BJ (cell line): ENCODE measurements at places on chromosomes 1 and 21.
A peak's percentile ranks its signal among the peaks of the same experiment; 100 is the strongest.

GRCh38 chr1:224506141-224506814, 71.7 kb upstream of the WDR26 start:
- no peak for DNase-seq

DNA sequence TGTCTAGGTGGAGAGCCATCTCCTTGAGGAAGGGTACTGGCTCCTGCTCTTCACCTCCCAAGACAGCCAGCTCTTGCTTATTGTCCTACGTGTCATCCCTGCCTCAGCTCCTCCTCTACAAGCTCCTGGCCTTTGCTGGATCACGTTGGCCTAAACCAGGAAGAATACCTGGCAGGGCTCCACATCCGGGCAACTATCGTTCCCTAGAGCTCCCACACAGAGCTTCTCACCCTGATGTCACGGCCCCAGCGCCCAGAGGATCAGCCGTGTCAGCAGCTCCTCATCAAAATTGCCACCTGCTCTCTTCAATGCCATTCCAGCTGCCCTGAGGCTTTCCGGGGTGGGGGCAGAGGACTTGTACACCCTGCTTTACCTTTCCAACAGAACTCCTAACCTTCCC, 1.9 kb upstream of the TPM3 start:
- no peak for DNase-seq

DNA sequence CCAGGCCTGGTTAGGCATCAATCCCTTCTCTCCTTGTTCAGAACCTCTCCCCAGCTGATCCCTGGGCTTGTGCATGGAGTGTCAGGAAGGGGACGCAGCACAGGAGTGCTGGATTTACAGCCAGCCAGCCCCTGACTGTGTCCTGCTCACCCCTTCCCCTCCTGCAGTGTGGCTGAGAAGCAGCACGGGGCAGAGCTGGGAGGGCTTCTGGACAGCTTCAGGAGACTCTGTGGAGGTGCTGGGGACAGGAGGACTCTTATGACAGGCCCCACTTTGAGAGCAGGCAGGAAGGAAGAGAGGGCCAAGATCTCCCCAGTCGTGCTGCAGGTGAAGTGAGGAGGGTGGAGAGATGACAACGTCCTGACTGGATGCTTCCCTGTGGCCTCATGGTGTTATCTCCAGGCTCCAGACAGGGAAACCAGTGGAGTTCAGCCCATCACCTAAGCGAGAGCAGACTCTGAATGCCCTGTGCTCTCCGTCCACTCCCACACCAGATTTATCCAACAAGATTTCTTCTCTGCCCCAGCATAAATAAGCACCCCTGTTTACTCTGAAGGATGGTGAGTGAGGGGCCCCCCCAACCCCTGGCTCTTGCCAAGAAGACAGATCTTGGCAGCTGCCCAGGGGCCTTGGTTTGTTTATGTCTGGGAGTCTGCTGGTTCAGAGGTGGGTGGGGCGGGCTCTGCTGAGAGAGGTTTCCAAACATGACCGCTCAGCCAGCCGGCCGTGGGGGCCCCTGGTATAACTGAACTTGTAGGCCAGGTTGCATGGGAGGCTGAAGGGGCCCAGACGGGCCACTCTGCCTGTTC, 21.3 kb downstream of the TMCC2 start:
- no peak for DNase-seq

DNA sequence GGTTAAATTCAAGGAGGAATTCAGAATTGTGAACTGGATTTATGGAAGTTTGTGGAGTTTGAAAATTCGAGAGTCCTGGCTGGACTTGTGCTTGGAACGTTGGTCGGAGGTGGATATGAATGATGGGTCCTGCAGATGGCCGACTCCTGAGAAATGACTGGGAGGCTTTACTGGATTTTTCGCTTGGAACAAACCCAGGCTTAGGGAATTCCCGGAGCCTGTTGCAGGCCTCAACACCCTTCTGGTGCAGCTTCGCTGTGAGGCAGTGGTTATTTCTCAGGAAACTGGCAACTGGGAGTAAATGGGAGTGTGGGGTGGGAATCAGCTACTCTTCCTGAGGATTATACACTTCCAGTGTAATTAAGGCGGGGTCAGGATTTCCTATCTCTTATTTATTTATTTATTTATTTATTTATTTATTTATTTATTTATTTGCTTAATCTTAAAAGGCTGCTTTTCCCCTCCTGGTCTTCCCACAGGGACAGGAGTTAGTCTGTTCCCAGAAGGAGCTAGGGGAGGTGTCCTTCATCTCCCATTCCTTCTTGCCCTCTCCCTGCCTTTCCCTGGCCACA, 21.1 kb downstream of the MAPKAPK2 start:
- no peak for DNase-seq

GRCh38 chr1:206586501-206587445, 25.5 kb downstream of the EIF2D start:
- no peak for DNase-seq

- no peak for DNase-seq
Observed at GRCh38 chr1:23924601-23925000, 11.4 kb upstream of the CNR2 start.

- no peak for DNase-seq
Observed at GRCh38 chr1:32652244-32652962, 1.4 kb downstream of the RBBP4 start.

DNA sequence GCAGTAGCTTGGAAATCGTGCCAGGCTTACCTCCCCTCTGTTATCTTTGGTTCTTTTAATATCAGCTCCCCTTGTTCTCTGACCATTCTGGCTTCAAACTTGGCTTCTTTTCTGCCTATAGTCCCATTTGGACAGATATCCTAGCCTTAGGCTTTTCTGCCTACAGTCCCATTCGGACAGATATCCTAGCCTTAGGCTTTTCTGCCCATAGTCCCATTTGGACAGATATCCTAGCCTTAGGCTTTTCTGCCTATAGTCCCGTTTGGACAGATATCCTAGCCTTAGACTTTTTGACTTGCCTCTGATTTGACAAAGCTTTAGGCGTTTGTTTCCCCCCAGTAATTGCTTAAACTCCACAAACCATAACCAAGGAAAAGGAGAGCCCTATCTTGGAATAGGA, 25.6 kb downstream of the CHML start:
- DNase-seq = no peak

- DNase-seq = no peak
Observed at GRCh38 chr1:44271646-44272045, 58.4 kb downstream of the DMAP1 start.

DNA sequence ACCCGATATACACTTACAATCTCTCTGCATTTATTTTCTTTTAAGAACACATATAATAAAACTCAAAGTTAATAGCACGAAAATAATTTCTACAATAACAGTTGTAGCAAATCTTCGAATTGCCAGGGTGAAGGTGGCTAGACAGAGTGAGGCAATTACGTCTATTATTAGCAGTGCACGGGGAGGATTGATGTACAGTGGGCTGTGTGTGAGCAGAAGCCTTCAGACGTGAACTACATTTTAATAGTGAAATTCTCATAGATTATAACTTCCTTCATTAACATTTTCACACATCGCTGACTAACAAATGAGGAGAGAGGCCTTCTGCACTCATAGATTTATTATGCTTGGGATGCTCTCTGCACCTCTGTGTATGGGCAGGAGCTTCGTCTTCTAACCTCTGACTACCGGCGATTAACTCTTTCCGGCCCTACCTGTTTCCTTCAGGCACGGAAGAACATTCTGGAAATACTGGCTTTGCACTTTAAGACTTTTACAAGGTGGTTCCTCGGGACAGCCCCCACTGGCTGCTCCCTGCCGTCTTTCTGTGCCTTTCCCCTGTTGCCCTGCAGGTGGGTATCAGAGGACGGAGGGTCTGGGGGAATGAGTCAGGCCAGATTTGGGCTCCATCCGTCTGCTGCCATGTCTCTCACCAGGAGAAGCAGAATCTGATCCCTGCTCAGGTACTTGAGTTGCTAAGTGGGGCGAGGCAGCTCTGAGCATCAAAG, 200.5 kb downstream of the CAMTA1 start:
- no peak for DNase-seq

DNA sequence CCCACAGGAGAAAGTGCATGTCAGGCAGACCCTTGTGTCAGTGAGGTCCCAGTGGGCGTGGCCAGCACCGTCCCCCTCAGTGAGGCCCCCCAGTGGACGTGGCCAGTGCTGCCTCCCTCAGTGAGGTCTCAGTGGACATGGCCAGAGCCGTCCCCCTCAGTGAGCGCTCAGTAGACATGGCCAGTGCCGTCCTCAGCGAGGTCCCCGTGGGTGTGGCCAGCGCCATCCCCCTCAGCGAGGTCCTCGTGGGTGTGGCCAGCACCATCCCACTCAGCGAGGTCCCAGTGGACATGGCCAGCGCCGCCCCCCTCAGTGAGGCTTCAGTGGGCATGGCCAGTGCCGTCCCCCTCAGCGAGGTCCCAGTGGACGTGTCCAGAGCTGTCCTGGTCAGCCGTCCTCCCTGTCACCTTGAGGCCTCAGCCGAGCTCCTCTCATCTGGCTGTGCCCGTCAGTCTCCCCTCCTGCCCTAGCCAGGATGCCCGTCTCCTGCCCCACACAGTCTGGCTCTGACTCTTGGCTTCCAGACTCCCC, 35.5 kb downstream of the PDE9A start:
- no peak for DNase-seq

GRCh38 chr1:12245116-12245515, 15.3 kb downstream of the VPS13D start:
- no peak for DNase-seq

DNA sequence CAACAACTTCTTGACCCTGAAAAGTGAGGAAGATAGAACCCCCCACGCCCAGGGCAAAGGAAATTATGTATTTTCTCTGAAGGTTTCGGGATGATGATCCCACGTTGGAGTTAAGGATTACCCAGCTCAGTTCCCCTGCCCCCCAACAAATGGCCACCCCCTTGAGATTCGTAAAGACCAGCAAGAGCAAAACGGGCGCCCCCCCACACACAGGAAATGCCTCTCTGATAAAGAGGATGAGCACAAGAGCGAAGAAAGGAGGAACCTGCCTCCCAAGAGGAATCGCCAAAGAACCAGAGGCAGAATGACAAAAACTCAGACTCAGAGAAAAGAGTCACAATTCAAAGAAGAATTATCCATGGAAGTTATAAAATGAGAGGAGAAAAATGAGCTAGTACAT, 576.9 kb downstream of the MATN1 start:
- DNase-seq = no peak

GRCh38 chr1:97647776-97648175, 273.1 kb downstream of the DPYD start:
- peak; percentile 20 for DNase-seq

GRCh38 chr1:90561911-90562310, 155.2 kb downstream of the BARHL2 start:
- no peak for DNase-seq

DNA sequence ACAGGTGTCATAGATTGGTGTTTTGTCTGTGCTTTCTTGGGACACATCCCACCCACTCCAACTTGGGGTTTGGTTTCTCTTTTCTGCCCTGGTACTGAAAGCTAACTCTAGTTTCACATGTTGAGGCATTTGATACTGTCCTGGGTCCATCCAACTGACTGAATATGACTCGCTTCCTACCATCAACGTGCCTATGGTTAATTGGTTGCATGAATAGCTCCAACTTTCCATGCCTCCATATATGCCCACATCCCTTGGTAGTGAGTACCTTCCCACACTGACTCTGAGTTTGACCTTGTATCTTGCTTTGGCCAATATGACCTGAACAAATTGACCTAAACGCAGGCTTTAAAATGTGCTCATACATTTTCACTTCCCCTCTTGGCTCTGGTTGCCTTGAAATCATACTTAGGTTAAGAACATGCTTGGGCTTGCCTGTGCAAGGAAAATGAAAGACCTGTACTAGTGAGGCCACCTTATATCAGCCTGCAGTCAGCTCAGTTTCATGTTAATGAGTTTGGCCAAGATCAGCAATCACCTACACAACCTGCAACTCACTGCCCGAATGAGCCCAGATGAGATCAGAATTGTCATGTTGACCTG, 81.0 kb upstream of the KCNK2 start:
- DNase-seq = no peak

DNA sequence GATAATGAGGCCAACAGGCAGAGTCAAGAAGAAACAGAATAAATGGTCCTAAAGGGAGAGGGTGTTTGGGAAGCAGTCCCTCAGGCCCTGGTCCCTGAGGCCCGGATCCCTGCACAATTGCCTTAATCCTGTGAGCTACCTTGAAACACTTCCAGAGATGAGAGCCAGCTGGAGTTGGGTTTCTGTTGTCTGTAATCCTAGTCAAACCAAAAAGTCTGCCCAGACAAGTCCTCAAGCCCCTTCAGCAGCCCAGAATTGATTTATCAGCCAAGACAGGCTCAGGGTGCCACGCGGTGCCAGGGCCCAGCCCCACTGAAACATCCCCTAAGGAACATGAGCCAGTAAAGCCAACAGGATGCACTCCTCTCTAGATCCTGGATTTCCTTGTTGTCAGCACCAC, 16.4 kb upstream of the CLSTN1 start:
- no peak for DNase-seq

- no peak for DNase-seq
Observed at GRCh38 chr1:108573183-108573582, 13.3 kb downstream of the EEIG2 start.

DNA sequence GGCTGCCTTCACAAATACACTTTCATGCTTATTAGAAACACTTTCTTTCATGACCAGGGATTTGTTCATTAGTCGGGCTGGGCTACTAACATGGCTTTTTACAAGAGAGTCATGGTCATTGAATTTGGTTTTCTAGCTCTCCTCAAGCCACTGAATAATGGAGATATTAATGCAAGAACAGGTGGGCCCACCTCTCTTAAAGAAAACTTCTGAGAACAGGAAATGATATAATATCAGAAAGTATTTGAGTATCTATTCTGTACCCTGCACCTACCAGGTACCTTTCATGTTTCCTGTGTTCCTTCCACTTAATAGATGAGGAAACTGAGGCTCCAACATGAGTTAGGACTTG, 90.0 kb downstream of the TRABD2B start:
- no peak for DNase-seq

DNA sequence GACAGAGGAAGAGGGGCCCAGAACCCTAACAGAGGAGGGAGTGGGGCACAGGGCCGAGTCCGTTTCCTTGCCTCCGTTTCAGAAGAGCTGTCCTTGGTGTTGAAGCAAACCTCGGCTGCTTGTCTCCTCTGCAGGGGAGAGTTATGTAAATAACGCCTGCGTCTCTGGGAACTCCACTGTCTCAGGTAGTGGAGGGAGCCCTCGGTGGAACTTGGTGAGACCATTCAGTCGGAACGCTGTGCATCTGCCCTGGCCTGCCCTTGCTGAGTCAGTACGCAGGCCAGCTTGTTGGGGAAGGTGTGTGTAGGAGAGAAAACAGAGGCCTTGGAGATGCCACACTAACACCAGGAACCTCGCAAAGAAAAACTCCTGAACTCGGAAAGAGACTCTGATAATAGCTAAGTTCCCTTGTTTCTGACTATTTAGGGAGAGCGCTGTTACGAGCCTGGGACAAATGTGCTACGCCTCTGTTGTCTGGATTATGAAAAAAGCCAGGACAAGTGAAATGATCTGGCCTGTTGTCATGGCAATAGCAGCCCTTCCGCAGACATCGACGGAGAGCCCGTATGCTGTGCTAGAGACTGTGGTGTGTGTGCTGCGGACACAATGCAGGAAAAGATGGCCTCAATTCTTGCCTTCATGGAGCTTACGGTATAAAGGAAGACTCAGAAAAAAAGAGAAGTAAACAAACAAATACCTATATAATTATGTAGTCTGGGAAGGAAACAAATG, 94.6 kb upstream of the AKT3 start:
- DNase-seq = no peak

- no peak for DNase-seq
Observed at GRCh38 chr1:216075339-216075738, 347.9 kb downstream of the USH2A start.
